ENCODE measurements at places on chromosomes 4 and X.

GRCh38 chr4:1062419-1062818, 50.9 kb downstream of the RNF212 start:
- DNase-seq, result no peak

GRCh38 chr4:37524267-37524666, 161.9 kb downstream of the RELL1 start:
- no peak for DNase-seq

DNA sequence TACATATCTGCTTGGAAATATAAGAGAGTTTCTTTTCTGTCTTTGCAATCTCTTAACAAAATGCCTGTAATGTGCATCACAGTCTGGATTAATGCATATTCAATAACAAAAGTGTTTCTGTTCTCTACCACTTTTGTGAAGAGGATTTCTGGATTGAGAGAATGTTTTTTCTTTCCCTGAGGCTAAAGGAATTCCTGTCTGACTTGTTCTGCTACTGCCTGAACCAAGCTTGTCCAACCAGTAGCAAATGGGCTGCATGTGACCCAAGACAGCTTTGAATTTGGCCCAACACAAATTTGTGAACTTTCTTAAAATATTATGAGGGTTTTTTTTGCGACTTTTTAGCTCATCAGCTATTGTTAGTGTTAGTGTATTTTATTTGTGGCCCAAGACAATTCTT, 1133.9 kb downstream of the SH3BGRL start:
- DNase-seq, result no peak

DNA sequence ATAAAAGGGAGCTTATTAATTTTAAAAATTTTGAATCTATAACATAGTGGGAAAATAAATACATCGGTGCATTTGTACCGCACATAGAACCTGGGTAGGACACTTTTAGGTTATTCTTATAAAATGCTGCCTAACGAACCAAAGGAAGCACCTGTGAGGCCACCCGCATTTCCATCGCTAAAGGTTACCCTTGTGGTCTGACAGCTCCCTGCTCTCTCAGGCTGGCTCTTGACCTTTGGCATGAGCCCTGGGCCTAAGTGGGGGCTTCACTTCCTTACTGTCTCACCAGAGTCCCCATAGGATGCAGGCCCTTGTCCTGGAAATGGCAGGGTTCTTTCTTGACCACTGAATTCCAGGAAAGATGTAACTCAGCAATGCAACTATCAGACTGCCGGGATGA, 46.0 kb downstream of the HADH start:
- no peak for DNase-seq

GRCh38 chrX:1599791-1600405, 8.5 kb downstream of the AKAP17A start:
- DNase-seq, result no peak

DNA sequence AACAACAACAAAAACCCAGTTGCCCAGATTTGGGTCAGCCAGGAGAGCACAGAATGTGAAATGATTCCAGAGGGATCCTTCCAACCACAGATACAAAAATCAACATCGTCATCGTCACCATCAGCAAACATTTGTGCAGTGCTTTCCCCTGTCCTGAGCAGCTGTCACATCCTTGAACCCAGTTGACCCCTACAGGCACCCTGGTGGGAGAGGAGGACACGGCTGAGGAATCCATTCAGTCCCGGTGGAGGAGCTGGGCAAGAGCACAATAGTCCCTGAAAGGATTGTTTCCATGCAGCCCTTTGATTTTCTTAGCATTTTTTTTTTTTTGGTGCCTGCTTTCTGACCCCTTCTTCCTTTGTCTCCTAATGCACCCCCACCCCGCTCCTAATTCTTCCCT, 37.1 kb upstream of the STX18 start:
- no peak for DNase-seq

GRCh38 chr4:87445964-87446363, 23.6 kb downstream of the NUDT9 start:
- no peak for DNase-seq

DNA sequence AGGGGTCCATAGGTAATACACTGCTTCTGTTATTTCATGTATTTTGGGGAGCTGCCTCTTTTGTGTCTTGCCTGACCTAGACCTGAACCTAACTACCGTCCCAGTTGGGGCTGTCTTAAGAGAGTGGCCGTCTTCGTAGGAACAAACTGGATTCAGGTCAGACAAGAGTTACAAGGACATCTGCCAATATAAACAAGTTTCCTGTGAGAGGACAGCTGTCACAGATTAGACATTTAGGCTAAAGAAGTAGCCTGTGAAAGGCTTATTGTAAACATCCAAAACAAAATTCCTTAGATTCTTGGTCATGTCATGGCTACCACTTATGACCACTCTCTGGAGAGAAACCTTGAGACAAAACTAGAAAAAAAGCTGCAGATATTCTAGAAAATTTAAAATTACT, 797.6 kb upstream of the AADAT start:
- no peak for DNase-seq

DNA sequence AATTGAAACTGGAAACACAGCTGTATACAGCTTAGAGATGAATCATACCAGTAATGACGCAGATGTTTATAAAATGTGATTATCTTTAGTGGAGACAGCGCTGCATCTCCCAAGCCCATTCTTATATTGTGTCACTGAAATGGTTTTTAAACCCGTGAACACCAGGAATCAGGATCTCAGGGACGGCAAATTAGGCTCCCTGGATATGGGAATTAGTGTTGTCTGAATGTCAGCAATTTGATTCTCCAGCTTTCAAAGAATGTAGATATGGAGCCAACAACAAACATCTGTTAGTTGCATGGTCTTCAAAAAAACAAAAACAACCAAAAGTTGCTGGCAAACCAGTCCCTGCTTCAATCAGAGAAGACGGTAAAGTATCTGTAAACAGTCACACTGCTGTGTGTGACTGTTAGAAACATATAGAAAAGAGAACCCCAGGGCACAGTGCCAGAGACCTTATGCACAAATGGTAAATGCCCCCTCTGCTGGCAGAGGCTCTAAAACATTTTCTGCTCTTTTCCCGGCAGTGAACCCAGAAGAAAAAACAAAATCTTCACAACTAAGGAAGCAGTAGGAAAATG, 351.9 kb upstream of the FTHL17 start:
- no peak for DNase-seq

DNA sequence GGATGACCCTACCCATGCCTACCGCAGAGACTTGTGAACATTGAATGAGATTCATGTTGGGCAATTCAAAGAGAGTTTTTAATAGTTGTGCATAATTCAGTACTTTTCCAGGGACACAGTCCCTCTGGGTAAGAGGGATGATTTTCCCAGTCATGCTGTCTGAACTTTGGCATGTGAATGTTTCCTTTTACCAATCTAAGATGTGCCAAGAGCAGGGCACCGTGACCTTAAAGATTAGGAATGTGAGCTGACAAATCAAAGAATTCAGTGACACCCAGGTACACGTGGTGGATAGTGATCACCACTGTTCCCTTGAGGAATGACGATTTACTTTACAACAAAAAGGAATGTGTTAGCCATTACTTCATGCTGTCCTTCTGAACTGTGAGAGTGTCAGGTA, 515.6 kb downstream of the PPARGC1A start:
- no peak for DNase-seq

DNA sequence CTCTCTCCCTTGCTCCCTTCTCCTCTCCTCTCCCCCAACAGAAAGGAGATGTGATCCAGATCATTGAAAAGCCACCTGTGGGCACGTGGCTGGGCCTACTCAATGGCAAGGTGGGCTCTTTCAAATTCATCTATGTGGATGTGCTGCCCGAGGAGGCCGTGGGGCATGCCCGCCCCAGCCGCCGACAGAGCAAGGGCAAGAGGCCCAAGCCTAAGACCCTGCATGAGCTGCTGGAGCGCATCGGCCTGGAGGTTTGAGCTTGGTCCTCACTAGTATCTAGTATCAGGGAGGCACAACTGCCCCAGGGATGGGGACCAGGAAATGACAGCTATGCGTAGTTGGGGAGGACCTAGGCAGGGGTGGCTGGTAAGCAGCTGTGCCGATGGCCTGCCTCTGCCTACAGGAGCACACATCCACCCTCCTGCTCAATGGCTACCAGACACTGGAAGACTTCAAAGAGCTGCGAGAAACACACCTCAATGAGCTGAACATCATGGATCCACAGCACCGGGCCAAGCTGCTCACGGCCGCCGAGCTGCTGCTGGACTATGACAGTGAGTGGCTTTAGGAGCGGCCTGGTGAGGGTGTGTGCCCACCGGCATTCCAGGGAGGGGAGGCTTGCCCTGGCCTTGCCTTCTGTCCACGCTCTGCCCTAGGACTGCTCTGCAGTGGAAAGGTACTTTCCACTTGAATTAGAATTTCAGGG, 13.0 kb downstream of the SASH3 start:
- DNase-seq, result no peak

DNA sequence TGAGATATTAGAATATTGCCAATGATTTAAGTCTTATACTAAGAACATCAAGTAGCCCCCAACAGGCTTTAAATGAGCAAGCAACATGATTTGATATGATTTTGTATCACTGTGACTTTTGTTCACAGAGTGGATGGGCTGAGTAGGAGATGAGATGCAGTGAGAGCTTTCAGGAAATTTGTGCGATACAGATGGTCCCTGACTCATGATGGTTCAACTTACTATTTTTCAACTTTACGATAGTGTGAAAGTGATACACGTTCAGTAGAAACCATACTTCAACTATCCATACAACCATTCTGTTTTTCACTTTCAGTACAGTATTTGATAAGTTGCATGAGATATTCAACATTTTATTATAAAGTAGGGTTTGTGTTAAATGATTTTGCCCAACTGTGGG, 78.7 kb upstream of the NWD2 start:
- DNase-seq, result no peak

GRCh38 chrX:38206036-38206435, 14.6 kb downstream of the SRPX start:
- DNase-seq, result no peak

DNA sequence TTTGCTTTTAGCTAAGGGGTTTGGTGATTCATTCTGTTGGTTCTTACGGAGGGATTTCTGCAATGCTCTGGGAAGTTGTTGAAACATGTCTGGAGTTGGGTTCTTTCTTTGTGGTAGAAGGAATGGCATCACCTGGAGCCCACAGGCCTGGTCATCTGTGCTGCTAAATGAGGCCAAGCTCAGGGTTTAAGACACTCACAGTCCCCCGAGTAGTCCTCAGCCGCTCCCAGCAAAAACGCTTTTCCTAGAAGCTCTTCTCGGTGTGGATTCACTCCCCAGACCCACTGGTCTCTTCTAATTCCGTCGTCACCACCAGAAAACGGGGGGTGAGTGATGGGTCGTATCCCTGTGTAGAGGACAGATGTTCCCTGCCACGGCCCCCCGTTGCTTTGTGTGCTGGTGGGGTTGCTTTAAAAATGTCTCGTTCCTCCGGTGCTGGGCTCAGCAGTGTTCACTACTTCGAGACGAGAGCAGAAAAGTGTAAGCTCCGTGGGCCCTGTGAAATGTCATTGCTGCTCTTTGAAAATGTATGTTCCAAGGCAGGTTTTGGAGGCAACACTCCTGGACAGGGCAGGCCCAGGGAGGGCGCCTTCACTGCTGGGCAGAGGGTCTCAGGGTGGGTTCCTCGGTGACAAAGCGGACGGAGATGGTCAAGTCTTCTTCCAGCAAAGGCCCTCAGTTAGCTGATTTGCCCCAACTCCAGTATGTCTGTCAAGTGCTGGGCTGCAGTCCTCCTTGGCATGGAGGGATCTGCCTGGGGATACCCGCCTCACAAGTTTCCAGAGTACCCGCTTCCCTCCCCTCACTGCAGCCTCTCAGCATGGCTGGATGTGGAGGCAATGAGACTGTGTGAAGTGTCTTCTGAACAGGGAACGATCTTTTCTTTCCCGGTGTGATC, 37.3 kb downstream of the PSAPL1 start:
- DNase-seq, result no peak

DNA sequence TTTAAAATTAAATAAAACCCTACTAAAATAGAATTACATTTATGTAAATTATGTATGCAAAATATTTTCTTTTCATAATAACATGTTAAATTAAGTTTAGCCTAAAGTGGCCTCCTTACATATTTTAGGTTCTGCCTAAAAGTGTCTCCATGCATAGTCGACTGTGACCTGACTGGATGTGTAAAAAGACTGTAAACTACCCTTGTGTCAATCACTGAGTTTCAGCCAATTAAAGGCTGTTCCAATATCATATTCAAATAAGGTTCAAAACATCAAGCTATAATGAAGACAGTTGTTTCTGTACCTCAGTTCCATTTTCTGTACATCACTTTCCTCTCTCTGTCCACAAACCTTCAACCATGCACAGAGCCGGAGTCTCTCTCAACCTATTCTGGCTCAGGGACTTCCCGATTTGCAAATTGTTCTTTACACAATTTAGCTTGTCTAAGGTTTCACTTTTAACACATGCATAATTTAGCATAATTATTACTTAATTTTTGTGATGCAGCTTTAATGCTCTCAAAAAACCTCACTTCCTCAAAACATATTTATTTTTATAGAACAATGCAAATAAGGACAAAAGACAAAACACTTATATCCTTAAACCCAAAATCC, 60.1 kb downstream of the SH3RF1 start:
- no peak for DNase-seq

GRCh38 chrX:104428231-104428630, 137.8 kb upstream of the IL1RAPL2 start:
- no peak for DNase-seq

GRCh38 chr4:184214931-184215330, 2.7 kb downstream of the ENPP6 start:
- no peak for DNase-seq

GRCh38 chrX:17617806-17618205, 119.5 kb upstream of the SCML1 start:
- no peak for DNase-seq

DNA sequence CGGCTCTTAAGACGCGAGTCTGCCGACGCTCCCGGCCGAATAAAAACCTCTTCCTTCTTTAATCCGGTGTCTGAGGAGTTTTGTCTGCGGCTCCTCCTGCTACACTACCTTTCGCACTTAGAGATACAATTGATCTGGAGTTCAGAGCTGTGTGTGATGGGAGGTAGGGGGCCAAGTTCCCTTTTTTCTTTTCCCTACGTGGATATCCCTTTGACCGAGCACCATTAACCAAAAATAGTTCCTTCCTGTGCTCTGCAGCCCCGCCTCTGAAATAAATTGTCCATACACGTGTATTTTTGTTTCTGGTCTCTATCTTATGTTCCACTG, 555 bp upstream of the PGM2 start:
- no peak for DNase-seq

DNA sequence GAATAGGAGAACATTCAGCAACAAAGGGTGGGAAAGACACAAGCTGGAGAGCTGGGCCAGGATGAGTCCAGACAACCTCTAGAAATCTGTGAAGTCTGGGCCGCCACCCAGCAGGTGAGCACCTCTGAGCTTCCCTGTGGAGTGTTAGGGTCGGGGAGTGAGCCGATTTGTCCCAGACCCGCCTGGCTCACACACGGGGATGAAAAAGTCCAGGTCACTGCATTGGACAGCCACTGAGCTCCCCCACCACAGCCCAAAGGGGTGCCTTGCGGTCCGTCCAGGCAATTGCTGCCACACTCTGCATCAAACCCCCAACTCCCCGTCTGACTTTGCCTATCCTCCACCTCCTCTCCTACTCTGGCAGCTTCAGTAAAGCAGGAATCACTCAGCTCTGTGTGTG, 38.7 kb downstream of the NHSL2 start:
- no peak for DNase-seq

- DNase-seq, result no peak
Observed at GRCh38 chrX:154485150-154486051, 1.0 kb downstream of the UBL4A start.

Measured in H54 (cell line).